GM23248 (cell line): ENCODE measurements at places on chromosomes 7 and 10. TPM values are rescaled to one million over a fixed set of nuclear protein-coding genes. Genes with fewer than 3 reads are reported as not detected.

SORCS3 gene
- total RNA-seq, result not detected in 2 replicates

DNA sequence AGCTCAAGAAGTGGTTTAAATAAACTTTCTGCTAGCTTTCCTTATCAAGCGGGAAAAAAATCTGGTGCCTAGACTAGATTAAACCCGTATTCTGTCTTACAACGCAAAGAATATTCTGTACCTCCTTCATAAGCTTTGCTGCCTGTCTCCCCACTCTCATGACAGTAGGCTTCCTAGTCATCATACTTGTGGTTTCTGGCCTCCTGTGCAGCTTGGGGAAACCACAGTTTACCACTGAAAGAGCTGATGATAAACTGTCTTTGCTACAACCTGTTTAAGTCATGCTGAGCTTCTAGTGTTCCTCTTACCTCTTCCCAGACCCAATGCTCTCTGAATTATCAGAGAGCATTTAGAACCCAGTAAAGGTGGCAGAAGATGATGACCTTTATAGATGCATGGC, 55.0 kb downstream of the PODXL start:
- DNase-seq, result peak; percentile 79

- DNase-seq, result no peak
Observed at GRCh38 chr7:102069931-102070629, 216.6 kb upstream of the SH2B2 start.

- no peak for DNase-seq
Observed at GRCh38 chr10:71635251-71635866, 84.2 kb downstream of the C10orf105 start.

DNA sequence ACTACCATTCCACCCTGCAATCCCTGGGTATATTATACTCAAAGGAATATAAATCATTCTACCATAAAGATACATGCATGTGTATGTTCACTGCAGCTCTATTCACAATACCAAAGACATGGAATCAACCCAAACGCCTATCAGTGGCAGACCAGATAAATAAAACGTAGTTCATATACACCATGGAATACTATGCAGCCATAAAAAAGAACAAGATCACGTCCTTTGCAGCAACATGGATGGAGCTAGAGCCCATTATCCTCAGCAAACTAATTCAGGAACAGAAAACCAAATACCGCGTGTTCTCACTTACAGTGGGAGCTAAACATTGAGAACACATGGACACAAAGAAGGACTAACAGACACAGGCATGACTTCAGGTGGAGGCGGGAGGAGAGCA, 138.3 kb downstream of the DYNC2I1 start:
- DNase-seq, result no peak

METTL2B gene
- total RNA-seq, result 36.5 and 42.5 TPM in 2 replicates

SLIT1 gene
- not detected in 2 replicates for total RNA-seq

CLCN1 gene
- total RNA-seq, result not detected in 2 replicates

DNA sequence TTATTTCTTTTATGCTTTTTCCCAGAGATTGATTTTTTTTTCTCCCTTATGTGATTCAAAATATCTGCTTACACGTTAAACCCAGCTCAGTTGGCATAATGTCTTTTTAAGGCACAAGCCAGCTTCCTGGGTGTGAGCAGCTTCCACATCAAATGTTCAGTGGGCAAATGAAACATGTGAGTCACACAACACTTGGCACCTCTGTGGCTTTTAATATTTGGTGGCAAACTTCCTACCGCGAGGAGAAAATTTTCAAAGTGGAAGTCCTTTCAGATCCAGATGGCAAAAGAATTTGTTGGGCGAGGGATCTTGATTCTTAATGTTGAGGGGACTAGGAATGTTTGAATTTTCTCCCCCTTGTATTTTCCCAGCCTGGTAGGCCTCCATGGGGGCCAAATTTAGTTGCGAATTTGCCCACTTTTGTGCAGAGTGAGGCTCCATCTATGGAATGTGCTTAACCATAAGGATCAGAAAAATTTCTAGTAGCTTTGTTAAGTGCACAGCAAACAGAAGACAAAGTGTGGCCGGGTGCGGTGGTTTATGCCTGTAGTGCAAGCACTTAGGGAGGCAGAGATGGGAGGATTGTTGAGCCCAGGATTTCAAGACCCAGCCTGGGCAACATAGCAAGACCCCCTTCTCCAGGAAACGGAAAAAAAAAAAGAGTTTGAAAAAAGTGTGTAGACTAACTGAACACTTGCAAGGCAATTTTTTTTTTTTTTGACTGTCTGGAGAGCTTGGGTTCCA, 31.0 kb downstream of the CUX1 start:
- DNase-seq, result peak; percentile 54

WNT8B gene
- total RNA-seq, result not detected in 2 replicates

IL6 gene
- total RNA-seq, result 15.3 and 18.7 TPM in 2 replicates

HECW1 gene
- 4.8 and 8.7 TPM in 2 replicates for total RNA-seq

DNA sequence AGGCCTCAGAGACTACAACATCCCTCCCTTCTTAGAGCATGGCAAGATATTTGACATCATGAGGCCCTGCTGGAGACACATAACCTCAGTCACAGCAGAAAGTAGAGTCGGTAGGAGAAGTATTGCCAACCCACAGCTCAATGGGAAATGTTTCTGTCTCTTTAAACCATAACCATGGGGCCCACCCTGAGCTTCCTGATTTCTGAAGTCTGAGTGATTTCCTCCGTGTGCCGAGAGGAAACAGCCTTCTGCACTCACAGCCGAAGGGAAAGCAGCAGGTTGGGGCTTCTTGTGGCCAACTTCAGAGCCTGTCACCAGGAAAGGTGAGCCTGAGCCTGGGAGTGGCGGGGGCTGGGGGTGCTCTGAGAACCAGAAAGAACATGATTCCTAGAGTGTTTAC, at the start of gene GIMAP1:
Gene GIMAP1 (plus strand): TSS at position 246 of the 400 bp plus-strand sequence. CDS start 2,435 bp downstream, outside the sequence.
- no peak for DNase-seq

GAD2 gene
- not detected in 2 replicates for total RNA-seq

COL28A1 gene
- total RNA-seq, result not detected in 2 replicates

LFNG gene
- total RNA-seq, result 2.0 and 3.6 TPM in 2 replicates

- DNase-seq, result no peak
Observed at GRCh38 chr10:3932597-3933375, 147.8 kb upstream of the KLF6 start.

PHKG1 gene
- 0.32 and 1.3 TPM in 2 replicates for total RNA-seq

GRCh38 chr7:143979998-143980397, 20.1 kb upstream of the OR6B1 start:
- DNase-seq, result no peak

- DNase-seq, result no peak
Observed at GRCh38 chr10:67296926-67297325, 371.1 kb downstream of the LRRTM3 start.

ZNF853 gene
- 0.22 and 0.51 TPM in 2 replicates for total RNA-seq

- no peak for DNase-seq
Observed at GRCh38 chr7:29288181-29289091, 93.9 kb downstream of the CHN2 start.

GRCh38 chr7:152669758-152670157, 6.2 kb downstream of the XRCC2 start:
- DNase-seq, result no peak

GRCh38 chr7:104791080-104791479, 222.9 kb upstream of the KMT2E start:
- DNase-seq, result no peak

- peak; percentile 67 for DNase-seq
Observed at GRCh38 chr7:44348300-44348699, 22.9 kb upstream of the CAMK2B start.

DNA sequence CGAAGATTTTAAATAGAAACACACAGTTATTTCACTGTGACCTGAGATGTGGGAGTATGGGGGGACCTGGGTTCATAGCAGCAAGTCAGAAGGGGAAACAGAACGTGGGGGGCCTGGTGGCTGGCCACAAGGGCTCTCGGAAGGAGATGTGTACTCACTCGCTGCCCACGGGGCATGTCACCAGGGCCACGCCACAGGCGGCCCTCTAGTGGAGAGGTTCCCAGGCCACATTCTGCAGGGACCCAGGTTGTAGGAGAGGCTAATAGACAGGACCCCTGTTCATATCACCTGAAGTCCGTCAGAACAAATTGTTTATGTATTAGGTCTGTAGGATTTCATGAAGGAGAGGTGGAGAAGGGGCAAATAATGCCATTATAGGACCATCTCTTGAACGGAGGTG, 25.1 kb upstream of the SVOPL start:
- DNase-seq, result no peak

SLC29A4 gene
- 1.2 and 2.1 TPM in 2 replicates for total RNA-seq

MBL2 gene
- not detected in 2 replicates for total RNA-seq

TSPAN13 gene
- total RNA-seq, result 4.2 and 6.2 TPM in 2 replicates
